Jurkat, Clone E6-1 (cell line): ENCODE measurements at places on chromosomes 4 and X.

GRCh38 chr4:126087101-126087500 lies 772.3 kb downstream of the FAT4 start:
- DNase-seq = no peak

- DNase-seq = peak; percentile 69
Measured at GRCh38 chr4:24472514-24473308, 111.6 kb downstream of the DHX15 start.

- DNase-seq = no peak
Measured at GRCh38 chr4:113981591-113981990, 2.1 kb upstream of the ARSJ start.

DNA sequence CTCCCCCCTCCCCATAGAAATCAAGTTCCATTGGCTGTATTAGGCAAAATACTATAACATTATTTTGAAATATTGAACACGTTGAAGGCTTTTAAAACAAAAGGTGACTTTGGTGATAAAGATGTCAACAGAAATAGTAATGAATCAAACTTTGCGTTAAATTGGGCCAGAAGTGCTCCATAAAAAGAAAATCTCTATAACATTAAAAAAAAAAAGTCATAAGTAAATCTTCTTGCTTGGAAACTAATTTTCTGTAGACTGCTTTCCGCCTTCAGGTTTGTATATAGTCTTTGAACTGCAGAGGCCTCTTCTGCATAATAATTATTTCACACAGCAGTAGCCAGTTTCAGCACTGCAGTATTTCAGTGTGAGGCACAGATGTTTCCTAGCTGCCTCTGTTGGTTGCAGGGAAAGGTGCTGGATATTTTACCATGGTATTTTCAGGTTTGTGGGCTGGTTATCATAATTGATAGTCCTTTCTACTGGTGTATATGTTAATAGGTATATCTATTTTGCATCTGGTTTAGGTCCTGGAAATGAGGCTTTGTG lies 158.9 kb downstream of the KDM6A start:
- DNase-seq = no peak

- DNase-seq = no peak
Measured at GRCh38 chrX:19563327-19563726, 48.0 kb upstream of the MAP3K15 start.

GRCh38 chr4:121069430-121069829 lies 2.9 kb downstream of the NDNF start:
- DNase-seq = no peak

DNA sequence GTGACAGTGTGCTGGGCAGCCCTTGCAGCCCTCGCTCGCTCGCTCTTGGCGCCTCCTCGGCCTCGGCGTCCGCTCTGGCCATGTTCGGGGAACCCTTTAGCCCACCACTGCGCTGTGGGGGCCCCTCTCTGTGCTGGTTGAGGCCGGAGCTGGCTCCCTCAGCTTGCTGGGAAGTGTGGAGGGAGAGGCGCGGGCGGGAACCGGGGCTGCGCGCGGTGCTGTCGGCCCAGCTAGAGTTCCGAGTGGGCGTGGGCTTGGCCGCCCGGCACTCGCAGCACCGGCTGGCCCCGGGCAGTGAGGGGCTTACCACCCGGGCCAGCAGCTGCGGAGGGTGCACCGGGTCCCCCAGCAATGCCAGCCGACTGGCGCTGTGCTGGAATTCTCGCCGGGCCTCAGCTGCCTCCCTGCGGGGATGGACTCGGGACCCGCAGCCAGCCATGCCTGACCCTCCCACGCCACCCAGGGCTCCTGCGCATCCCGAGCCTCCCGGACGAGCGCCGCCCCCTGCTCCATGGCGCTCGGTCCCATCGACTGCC lies 770.1 kb upstream of the GALNTL6 start:
- no peak for DNase-seq
